ENCODE measurements at places on chromosomes 1 and 21.

- no peak for DNase-seq
These were observed 528.7 kb upstream of the PLXNA2 start for GRCh38 chr1:208772891-208773290.

DNA sequence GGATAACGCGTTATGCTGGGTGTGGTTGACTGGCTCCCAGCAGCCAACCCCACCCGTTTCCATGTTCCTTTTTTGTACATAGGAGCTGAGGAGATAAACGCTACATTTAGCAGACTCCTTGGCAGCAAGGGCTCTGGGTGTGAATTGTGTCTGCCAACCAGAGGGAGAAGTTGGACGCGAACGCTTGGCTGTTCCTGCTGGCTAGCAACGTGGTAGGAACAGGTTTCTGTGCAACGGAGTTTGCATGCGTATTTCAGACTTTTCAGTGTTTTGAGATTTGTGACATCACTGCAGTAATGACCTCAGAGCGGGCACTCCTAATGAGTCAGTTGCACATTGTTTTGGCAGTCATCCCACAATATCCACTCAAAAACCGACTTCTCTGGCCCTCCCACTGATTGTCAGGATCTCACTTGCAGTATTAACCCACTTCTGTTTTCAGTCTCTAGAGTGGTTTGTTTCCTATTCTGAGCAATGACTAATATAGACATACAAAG lies 98.7 kb upstream of the RGS1 start:
- no peak for DNase-seq

GRCh38 chr1:193333166-193333565 lies 146.8 kb upstream of the B3GALT2 start:
- DNase-seq, result no peak

DNA sequence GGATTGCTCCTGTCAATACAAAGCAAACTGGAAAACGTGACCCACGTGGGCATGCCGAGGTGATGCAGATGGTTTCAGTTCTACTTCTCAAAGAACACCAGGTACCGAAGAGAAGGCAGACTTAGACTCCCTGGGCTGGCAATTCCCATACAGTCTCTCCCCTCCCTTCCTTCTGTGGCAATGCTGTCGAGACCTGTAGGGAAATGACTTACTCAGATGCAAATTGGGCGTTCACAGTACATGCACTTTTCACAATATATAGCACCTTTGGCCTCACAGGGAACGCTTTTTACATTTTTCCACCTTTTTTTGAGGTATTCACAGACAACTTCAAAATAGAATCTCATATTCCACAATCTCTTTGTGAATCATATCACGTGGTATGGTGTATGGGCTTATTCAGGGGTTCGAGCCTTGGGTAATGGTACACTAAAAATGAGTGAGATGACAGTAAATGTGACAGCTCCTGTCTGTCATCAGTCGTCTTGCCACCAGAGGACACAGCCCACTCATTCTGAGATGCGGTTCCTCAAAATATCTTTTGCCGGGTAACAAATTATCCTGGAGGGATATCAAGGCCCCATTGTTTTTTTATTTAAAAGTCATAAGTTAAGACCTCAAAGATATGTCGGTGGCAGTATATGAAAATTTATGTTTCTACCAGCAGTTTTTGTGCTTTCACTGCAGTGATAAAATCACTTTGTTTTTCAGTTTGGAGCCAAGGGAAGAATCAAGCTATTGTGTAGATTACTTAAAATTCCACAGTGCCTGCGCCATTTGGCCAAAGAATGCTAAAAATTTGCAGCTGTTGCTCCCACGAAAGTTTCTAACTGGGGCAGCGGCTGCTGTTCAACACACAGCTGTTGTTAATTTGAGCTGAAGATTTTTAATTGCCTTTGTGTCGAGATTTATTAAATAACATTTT lies 168.4 kb downstream of the ZZZ3 start:
- DNase-seq, result no peak

DNA sequence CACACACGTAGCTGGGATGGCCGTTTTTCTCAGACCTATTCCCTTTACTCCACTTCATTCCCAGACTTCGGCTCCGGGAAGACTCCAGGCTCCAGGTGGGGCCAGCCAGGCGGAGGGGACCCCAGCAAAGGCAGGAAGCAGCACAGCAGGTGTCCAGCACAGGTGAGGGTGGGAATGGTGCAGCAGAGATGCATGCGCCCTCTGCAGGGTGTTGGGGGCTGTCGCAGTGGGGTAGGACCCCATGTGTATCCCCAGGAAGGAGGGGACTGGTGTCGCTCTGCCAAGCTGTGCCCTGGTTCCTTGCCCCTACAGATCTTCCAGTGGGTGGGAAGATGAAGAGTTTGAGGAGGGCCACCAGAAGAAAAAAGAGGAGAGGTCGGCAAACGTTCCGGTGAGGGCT lies 5.3 kb downstream of the TTC24 start:
- no peak for DNase-seq

- peak; percentile 73 for DNase-seq
These were observed 3.0 kb downstream of the TRIM46 start for GRCh38 chr1:155176544-155177071.

GRCh38 chr1:68449901-68450300 lies at the start of gene RPE65:
RPE65 (minus strand) TSS chr1:68449954; CDS start chr1:68449905, 49 bp downstream.
- DNase-seq, result no peak

DNA sequence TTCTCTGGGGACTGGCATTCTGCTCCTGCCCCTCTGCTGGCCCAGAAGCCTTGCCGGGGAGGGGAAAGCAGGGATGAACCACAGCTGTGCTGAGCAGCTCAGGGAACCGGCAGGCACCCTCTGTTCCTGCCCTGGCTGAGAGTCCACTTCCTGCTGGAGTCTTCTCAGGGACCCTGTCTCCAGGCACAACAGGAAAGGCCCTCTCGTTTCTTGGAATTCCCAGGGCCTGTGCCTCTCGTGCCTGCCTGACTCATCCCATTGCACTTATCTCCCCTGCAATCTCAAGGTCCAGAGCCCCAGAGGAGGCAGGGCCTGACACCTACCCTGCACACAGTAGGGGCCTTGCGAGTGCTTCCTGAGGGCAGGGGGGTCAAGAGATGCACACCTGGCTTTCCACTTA lies 1.1 kb upstream of the EDN2 start:
- DNase-seq, result no peak

DNA sequence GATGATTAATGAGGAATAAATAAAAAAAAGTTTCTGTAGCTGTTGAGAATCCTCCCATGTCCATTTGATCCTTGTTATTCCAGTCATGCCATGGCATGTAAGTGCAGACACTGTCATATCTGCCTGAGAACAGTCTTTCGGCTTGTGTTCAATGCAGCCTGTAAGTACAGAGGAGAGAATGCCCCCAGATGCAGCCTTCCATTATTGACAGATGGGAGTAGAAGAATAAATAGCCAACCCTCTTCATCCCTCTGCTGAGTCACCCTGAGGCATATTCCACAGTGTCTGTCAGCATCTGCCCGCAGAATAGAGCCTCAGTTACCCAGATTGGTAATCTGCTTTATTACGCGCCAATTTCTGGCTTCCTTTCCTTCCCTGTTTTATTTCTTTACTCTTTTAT lies 139.4 kb downstream of the LRRC7 start:
- DNase-seq, result no peak

- no peak for DNase-seq
These were observed 968.1 kb upstream of the ADGRL4 start for GRCh38 chr1:79974659-79975058.

- DNase-seq, result no peak
These were observed 110.3 kb upstream of the WNT4 start for GRCh38 chr1:22253012-22253790.

- DNase-seq, result no peak
These were observed 75.7 kb downstream of the RASAL2 start for GRCh38 chr1:178169649-178170048.

DNA sequence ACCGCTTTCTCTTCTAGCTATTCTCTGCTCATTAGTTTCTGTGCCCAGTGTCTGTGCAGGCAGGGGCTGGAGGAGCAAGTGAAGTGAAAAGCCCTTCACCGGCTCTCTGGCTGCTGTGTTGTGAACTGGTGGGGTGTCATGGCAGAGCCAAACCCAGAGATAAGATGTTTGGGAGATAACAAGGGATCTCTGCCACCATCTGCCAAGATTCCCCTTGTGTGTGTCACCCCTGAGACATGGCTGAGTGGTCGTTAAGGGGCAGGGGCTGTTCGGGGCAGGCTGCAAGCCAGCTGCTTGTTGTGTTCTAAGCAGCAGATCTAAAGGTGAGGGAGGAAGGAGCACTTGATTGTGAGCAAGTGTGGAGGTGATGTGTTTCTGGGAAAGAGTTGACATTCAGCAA lies 24.5 kb downstream of the CNIH3 start:
- DNase-seq, result no peak

- DNase-seq, result no peak
These were observed 36.2 kb upstream of the BTG2 start for GRCh38 chr1:203268901-203269653.

GRCh38 chr1:151210830-151211229 lies 12.5 kb downstream of the PIP5K1A start:
- no peak for DNase-seq

DNA sequence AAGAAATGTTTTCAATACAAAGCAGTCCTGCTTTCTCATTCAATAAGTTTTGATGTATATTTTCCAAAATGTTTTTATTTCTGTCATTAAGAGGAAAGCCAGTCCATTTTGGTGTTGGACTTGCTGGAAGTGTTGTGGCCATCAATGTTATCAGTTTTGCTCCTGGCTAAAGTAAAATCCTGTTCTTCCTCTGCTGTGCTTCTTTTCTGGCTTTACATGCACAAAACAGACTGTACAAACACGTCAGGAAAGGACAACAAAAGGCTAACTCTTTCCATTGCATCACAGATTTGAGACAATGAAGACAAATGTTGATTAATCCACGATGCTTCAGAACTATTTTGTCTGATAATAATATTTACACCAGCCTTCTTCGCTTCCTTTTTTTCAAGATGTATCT lies 735.4 kb downstream of the LTN1 start:
- DNase-seq, result no peak

DNA sequence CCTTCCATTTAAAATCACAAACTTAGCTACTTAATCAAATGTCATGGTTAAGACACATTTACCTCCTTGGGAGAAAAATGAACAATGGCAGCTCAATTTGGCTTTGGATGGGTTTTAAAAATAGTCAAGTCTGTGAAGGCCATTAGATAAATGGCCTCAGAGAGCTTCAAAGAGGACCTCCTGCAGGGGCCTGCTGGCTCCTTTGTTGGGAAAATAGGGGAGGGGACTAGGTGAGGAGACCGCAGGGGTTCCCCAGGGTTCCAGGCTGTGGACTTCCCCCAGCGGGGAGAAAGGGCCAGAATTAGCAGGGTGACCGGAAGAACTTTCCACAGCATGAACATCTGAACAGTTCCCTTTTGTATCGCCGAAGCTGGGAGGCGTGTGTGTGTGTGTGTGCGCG lies 3.4 kb upstream of the AJAP1 start:
- DNase-seq, result no peak

DNA sequence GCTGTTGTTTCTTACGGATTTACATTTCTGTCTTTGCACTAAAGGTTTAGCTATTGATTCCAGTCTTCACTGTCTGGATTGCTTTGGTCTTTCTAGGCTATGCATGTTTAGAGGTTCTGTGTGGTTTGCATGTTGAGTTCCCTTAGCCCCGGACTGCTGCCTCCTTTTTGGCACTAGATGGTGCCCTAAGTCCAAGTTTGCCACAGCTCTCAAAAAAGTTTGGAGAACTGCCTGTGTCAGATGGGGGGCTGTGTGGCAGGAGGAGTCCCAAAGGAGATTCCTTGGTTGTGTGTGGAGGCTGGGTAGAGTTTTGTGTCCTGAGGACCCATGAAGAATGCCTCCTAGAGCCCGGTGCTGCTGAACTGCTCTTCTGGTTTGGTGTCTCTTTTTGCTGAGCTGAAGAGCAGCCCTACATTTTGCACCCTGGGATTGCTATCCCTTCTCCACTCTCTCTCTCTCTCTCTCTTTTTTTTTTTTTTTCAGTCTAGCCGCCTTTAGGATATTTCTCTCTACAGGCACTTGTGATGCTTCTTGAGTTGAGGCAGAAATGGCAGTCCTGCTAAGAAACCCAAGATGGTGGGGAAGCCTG lies 74.4 kb downstream of the PTGS2 start:
- DNase-seq, result no peak

DNA sequence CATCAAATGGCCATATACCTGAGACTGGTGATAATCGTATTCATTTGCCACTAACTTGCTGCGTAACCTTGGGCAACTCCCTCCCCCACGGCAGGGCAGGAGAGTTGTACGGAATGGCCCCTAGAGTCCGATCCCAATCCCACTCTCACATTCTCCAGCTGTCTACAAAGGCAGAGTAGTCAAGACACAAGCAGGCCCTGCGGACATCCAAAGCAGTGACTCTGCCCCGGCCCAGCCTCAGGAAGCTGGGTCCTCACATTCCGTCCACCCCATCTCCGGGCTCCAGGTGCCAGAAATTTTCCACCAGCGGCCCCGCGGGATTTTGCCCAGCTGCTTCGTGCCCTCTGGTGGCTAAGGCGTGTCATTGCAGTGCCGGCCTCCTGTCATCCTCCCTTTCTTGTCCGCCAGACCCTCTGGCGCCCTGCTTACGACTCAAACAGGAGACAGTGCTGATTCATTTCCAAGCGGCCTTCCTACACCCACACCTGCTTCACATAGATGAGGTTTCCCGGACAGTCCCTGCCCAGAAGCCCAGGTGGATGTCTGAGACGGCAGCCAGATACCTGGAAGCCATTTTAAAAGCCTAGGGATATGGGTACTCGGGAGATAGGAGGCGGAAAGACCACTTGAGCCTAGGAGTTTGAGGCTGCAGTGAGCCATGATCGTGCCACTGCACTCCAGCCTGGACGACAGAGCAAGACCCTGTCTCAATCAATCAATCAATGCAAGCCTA lies 2.9 kb upstream of the S100A2 start:
- DNase-seq, result peak; percentile 66

- DNase-seq, result peak; percentile 89
These were observed at the start of gene LCA5L for GRCh38 chr21:39445321-39446269. LCA5L (minus strand) TSS chr21:39445778; CDS start chr21:39428493, 17,285 bp downstream.

DNA sequence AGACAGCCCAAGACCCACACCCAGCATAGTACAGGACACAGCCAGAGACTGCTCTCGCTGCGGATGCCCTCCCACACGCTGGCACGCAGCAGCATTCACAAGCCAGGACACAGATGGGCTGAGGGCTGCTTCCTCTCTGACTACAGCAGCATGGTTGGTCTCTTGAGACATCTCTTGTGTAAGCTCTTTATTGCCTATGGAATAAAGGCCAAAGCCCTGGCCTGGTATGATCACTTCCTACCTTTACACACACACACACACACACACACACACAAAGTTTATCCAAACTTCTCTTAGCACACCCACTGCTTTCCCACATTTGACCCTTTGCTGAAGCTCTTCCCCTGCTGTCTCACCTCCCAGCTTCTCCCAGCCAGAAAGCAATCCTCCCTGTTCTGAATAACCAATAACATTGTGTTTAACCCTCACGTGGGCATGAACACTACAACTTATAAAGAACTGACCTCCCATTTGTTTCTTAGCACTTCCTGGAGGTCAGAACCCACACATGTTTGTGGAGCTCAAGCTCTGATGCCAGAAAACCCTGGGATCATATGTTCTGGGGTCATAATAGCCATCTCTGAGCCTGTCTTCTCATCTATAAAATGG lies 1.2 kb upstream of the LUZP1 start:
- DNase-seq, result no peak

- no peak for DNase-seq
These were observed 33.0 kb upstream of the ADARB1 start for GRCh38 chr21:45041351-45041805.
